Activated CD8-positive, alpha-beta memory T cell treated with anti-CD3 and anti-CD28 coated beads, Interleukin-2, amount 50 U/mL, for 48 hours (primary cell): ENCODE measurements at places on chromosomes 1 and 21.

- no peak for DNase-seq
Observed at GRCh38 chr1:76620371-76620770, 246.9 kb upstream of the ST6GALNAC5 start.

DNA sequence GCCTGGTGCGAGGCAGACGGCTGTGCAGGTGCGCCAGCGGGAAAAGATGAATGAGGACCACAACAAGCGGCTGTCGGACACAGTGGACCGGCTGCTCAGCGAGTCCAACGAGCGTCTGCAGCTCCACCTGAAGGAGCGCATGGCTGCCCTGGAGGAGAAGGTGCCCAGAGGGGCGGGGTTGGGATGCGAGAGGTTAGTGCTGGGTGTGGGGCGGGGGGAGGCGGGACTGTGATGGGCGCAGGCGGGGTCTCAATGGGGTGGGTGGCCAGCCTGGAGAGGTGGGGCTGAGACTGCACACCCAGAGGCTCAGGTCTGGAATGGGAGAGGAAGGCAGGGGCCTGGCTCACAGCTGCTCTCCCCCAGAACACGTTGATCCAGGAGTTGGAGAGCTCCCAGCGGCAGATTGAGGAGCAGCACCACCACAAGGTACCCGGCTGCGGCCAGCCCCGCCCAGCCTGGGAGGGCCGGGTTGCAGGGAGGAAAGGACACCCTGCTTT, 22.3 kb downstream of the PPFIA4 start:
- no peak for DNase-seq

- no peak for DNase-seq
Observed at GRCh38 chr1:153832293-153832692, 57.1 kb downstream of the SLC27A3 start.

DNA sequence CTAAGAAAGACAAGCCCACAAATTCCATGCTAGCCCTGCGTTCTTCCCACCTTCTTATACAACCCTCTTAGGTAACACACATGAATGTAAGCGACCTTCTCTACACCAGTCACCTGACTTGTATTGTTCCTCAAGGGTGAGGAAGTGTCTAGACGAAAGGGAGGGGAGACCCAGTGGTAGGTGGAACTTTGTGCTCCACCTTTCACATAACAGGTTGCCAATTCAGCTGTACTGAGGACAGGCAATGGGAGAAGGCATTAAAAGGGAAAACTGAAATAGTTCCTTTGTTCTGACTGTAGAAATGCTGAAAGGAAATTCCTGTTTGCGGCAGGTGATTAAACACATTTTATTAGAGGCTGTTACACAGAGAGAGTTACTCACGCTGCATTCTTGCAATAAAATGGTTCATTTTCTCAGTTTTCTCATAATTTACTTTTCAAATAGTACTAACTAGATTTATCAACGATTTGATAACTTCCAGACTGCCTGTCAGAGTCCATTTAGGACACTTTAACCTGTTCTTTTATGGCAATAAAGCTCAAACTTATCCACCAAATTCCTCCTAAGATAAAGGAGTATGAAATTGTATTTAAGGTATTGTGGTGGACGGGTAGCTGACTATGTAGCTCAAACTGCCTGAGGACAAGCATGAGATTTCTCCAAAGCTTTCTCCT, 17.8 kb upstream of the CHRM3 start:
- no peak for DNase-seq

DNA sequence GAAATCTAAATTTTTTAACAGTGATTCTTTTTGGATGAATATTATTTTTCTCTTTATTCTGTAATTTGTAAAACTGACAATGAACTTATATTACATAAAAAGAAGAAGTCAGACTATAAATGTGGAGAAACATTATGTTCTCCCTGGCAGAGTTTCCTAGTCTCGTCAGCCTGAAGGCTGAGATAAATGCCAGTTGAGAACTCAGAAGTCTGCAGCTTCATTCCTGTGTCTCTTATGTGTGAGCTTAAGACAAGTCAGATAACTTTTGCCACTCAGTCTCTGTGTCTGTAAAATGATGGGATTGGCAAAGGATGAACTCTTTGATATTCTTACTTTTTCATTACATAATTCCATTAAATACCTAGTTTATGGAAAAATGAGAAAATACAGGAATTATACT, 568.8 kb upstream of the ZRANB2 start:
- DNase-seq: no peak

DNA sequence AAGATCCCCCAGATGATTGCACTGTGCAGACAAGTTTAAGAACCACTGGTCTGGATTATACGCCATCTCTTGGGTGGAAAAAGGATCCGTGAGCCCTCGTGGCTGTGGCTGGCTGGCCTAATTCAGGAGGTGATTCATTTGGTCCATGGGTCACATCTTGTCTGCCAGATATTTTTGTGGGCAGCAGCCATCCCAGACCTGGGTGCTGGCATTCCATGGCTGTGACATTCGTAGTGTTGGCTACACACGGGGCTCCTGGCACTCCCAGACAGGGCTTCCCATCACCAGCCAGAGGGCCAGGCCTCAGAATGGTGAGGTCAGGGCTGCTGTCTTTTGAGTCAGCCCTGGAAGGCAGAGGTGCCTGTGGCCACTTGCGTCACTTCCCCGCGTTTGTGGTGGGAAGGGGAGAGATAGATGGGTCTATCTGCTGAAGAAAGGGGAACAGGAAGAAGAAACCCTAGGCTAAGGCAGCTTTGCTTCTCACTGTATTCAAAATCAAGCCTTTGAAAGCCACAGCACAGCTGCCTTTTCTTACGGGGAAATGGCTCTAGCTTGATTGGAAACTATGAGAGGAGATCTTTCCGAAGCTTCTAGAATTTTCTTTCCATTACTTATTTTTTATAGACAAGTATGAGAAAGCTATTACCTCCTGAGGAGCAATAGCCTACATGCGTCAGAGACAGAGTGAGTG, 32.4 kb downstream of the EIF2D start:
- peak; percentile 91 for DNase-seq

DNA sequence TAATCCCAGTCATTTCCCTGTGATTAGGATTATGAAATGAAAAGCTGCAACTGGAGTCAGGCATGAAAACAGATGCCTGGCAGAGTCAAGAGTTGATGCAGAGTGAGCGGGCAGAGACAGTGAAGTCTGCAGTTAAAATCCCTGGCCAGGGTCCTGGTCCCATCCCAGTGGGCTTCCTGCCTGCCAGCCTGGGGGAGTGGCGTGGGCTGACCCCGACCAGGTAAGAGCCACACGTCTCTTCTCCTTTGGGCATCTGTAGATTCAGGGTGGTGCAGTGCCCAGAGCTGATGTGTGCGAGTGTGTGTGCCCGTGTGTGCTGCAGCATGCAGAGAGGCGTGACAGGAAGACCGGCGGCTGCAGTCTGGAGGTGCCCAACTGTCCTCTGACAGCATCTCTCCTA, 6.2 kb upstream of the KIAA1614 start:
- peak; percentile 26 for DNase-seq

DNA sequence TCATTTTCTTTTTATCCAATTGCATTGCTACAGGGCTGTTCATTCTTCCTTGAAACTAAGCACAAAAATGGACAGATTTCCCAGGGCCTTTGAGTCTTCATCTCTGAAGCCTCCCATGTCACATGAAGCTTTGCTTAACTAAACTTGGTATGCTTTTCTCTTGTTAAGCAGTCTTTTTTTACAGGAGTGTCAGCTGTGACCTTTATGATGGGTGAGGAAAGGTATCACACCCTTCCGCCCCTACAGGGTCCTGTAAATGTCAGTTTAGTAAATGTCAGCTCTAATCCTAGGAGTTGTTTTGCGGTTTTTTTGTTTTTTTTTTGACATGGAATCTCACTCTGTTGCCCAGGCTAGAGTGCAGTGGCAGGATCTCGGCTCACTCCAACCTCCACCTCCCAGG, 2.6 kb upstream of the AGTRAP start:
- DNase-seq: no peak

DNA sequence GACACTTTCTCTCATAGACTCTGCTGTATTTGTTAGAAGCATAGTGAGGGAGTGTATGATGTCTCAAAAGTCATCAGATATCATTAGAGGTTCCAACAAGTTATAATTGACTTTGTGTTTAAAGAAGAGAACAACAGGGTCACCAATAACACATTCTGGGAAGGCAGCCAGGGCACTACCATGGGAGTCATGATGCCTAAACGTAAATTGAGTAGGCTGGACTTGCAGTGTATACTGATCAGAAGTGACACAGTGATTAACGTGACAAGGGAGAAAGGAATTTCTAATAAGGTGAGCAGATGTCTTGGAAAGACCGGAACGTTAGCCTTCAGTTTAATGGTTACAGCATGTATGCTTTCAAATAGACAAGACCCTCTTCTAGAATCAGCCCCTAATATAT, 973.2 kb downstream of the NCAM2 start:
- no peak for DNase-seq

DNA sequence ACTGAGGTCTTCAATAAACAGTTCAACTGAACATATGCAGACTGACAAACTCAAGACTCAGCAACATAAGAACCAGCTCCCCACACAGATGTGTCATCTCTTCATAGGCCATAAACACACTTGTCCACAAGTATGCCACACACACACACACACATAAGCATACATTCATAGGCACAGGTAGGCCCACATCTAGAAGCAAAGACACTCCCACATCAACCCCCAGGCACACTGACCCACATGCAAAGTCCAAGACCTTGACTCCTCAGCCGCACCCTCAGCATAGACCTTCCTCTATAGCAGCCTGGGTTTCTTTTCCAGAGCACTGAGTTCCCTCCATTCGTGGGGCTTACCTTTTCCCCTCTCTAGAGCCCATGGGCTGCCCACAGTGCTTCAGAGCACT, 1.4 kb downstream of the LAD1 start:
- DNase-seq: no peak

GRCh38 chr1:6178751-6179563, 1.2 kb downstream of the CHD5 start:
- DNase-seq: no peak
